Activated CD4-positive, alpha-beta T cell treated with anti-CD3 and anti-CD28 coated beads, Interleukin-2, Interleukin-4, amounts not matched to agents 100 ng/mL and 50 ng/mL, durations not matched to agents 16 hours and 8 hours (primary cell): ENCODE measurements at places on chromosomes 13 and 19.

GRCh38 chr19:52034051-52034728, 6.0 kb upstream of the ZNF614 start:
- no peak for DNase-seq

- DNase-seq = no peak
Observed at GRCh38 chr13:87536499-87536898, 134.7 kb upstream of the SLITRK5 start.

DNA sequence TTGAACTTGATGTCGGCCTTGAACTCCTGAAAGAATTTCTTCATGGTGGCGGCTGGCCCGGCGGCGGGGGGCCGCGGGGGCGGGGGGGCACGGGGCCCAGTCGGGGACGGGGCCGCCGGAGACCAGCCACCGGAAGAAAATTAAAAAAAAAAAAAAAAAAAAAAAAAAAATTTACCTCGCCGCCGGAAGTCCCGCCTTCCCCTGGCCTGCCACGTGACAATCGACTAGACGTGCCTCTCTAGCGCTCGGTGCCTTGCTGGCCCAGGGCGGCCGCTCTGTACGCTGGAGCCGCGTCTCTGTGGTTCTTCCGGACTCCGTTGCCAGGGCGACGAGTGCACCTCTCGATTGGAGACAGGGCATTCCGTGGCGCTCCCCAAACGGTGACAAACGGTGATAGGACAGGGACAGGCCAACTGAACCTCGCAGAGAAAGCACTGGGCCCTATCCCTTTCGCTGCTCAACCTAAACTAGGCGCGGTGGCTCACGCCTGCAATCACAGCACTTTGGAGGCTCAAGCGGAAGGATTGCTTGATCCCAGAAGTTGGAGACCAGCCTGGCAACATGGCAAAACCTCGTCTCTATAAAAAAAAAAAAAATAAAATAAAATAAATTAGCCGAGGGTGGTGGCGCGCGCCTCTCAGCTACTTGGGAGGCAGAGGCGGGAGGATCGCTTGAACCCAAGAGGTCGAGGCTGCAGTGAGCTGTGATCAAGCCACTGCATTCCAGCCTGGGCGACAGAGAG, at the start of gene UBXN6:
Gene UBXN6, minus strand, starts transcription at position 141 of the 742 bp plus-strand sequence. Its CDS starts 97 bp downstream, at position 44.
- DNase-seq = peak; percentile 99

DNA sequence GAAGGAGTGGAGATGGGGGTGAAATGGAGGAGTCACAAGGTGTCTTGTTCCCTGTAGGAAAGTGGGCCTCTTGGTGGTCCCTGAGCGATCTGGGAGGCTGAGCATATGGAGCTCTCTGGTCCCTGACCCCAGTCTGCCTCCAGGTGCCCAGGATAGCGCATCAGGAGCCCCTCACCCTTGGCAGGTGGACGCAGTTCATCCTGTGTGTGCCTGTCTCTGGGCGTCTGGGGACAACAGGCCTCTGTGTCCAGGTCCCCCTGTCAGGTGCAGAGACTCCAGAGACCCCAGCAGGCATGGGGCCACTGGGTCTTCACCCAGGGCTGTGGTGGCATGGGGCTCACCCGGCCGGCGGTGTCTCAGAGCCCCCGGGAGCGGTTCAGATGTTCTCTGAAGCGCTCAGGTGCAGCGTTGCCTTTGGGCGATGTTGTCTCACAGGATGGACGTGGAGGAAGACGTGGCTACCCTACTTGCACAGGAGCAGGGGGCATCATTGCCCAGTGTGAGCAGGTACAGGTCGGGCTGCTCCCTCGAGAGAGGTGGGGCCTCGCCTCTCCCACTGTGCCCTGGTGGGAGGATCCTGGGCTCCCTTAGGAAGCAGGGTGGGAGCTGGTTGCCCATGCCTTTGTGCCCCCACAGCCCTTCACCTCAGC, 58.1 kb upstream of the TPM4 start:
- DNase-seq = no peak

- DNase-seq = no peak
Observed at GRCh38 chr19:30887042-30887441, 462.2 kb downstream of the TSHZ3 start.

- no peak for DNase-seq
Observed at GRCh38 chr19:32824191-32824751, 45.3 kb downstream of the SLC7A9 start.

DNA sequence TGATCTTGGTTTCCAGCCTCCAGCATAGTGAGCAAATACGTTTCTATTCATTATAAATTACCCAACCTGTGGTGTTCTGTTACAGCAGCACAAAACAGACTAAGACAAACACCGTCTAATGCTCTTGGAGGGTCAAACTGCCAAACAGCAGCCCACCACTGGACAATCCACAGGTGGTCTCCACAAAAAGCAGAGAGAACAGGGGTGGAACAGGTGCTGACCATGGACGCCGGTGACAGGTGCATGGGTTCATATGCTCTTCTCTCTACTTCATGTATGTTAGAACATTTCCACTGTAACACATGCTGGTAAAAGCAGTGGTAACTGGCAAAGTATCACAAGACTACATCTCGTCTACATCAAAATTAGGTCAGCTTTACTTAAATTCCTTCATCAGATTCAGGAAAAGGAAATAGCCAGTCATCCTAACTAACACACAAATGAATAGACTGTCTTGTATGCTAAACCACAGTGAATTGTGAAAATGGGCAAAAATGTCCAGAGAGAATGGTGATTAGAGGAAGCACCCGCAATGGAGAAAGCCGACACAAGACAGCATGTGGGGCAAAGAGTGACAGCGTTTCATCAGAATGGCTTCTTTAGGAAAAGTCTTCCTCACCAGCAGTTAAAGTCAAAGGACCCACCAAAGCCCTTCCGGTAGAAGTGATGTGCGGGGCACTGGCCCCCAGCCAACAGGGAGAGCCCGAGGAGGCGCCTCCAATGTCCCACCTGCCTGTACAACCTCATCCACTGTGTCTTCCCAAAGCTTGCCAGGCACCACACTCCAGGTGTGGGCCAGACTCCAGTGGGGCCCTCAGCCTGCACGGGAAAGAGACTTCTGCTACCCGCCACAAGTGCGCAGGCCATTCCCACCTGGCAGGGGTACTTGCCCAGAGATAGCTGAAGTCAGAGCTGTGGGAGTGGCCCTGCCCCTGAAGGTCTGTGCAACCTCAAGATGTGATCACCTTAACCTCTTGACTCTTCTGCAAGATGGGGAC, 6.5 kb downstream of the CARS2 start:
- DNase-seq = no peak

GRCh38 chr13:49746111-49746510, 46.4 kb downstream of the KPNA3 start:
- no peak for DNase-seq

DNA sequence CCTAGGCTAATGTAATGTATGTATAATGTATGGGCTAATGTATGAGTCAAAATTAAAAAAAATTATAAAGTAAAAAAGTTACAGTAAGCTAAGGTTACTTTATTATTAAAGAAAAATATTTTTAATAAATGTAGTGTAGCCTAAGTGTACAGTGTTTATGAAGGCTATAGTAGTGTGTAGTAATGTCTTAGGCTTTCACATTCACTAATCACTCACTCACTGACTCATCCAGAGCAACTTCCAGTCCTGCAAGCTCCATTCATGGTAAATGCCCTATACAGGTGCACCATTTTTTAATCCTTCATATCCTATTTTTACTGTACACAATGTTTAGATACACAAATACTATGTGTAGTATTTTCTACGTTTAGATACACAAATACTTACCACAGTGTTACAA, 1.8 kb upstream of the TMEM272 start:
- peak; percentile 34 for DNase-seq

GRCh38 chr19:1252221-1252820, 3.9 kb downstream of the MIDN start:
- DNase-seq = no peak

- DNase-seq = no peak
Observed at GRCh38 chr19:48928164-48929025, 5.1 kb upstream of the DHDH start.

- DNase-seq = peak; percentile 66
Observed at GRCh38 chr19:48812094-48812929, 1.5 kb upstream of the BCAT2 start.

DNA sequence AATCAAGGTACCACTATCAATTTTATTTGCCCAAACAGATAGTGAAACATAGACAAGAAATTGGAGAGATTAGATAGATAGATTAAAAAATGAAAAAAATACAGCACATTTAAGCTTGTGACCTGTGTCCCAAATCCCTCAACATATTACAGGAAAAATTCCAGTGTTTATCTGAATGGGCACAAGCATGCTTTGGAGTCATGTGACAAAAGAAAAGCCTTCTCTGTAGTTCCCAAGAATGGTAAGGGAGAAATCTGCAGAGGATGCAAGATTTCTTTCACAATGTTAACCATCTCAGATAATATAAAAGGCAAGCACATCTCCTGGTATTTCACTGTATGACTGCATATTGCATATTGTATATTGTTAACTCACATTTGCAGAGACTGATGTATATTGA, 168.0 kb downstream of the PCDH9 start:
- DNase-seq = no peak

DNA sequence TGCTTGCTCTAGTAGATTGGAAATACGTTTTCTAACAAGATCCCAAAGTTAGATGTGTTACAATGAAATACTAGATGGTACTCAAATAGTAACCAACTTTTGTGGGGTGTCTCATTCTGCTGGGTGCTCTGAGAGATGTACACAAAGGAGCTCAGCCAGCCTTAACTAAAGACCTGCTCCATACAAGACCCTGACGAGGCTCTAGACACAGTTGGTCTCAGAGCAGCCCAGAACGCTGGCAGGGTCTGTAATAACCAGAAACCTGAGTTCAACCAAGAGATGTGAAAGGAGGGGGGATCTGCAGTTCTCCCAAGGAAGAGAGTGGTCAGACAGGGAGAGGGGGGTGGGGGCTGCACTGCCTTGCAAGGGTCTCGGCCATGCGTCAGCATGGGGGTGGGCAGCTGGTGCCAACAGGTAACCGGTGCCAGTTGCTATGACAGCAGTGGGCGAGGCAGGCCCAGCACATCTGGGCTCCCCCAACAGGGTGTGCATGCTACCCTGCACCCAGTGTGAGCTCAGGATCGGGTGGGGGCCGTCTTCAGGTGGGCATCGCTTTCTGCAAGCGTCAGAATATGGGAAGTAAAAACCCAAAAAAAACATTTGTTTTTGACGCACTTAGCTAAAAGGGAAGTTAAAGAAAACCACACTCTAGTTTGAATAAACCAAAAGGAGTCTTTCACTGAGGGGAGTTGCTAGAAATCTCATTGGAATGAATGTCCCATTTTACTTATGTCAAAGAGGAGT, 68.0 kb upstream of the GPR183 start:
- DNase-seq = no peak

- no peak for DNase-seq
Observed at GRCh38 chr19:540867-541637, 2.8 kb upstream of the GZMM start.

DNA sequence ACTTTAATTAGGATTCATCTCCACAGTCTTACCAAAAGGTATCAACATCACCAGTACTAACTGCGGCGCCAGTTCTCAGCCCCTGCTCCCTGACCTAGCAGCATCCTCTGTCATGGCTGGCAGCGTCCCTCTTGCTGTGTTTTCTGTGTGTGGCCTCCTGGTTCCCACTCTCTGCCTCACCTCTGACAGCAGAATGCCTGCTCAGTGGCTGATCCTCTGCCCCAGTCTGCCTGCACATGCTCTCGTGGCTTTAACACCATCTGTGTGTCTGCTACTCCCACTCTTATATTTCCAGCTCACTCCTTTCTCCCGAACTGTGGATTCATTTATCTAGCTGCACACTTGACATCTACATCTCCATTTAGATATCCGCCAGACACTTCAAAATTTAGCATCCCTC, 341.5 kb downstream of the MTUS2 start:
- DNase-seq = no peak

- DNase-seq = no peak
Observed at GRCh38 chr13:72025836-72026235, 158.8 kb upstream of the DACH1 start.

DNA sequence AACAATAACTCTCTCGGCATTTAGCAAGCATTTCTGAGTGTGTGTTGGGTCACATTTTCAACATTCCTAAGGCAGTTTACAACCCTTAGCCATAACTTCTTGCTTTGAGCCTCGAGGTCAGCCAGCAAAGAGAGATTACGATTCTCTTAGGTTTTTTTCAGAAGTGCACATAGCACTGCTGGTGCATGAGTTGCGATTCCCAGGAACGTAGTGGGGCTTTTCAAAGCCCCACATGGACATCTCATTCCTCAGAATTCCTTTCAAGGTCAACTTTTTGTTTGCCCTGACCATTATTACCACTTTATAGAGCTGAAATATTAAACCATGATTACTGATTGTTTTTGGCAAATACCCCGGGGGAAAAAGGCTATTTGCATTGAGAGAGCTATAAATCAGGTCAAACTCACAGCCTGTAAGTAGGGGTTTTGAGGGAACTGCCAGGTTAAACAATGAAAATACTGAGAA, 705.3 kb downstream of the GPC5 start:
- no peak for DNase-seq

GRCh38 chr13:71015516-71015915, 851.5 kb downstream of the DACH1 start:
- DNase-seq = no peak

GRCh38 chr19:43704002-43704705, 11.7 kb upstream of the IRGC start:
- no peak for DNase-seq
